ENCODE measurements at places on chromosomes 3 and 15.

DNA sequence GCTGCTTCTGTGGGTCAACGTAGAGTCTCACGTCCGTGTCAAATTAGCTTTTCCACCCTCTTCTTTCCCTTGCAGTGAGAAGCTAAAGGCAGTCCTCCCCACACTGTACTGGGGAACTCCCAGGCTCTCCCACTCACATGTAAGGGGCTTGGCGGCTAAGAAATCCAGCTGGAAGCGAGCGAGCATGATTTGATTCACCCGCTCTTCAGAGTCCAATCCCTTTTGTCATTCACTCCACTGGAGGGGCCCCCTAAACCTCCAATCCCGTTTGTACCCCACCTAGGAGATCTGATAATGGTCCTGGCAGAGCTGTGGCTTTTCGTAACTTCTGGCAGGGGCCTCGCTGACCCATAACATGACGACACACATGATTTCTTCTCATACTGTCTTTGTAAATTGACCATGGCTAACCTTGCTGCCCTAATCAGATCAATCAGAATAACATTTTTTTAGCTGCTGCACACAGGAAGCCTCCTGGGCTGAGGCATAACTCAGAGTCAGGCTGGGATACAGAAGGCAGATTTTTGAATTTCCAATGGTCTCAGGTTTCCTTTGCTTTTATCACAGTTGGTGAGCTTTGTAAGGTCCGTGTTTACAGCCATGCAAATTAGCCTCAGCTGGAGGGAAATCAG lies 235.2 kb downstream of the GREM1 start:
- DNase-seq: no peak

- DNase-seq: peak; percentile 39
Measured at GRCh38 chr3:57961828-57962447, 46.3 kb upstream of the FLNB start.

- DNase-seq: no peak
Measured at GRCh38 chr15:70234256-70234905, 136.7 kb upstream of the TLE3 start.

DNA sequence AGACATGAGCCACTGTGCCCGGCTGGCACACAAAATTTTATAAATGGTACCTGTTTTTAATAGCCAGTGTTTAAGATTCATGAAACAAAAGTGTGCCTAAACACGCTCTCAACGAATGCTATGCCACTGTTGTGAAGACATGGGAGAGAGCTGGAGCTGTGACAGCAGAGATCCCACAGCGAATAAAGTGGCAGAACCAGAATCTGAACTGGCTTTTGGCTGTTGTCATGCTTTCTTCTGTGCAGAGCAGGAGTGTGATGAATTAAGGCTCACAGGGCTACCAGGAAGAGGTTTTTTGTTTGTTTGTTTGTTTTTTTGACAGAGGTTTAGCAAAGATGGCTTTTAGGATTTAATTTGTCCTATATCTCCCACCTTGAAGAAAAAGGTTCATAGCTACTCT lies 14.5 kb downstream of the PTPRG start:
- DNase-seq: no peak

DNA sequence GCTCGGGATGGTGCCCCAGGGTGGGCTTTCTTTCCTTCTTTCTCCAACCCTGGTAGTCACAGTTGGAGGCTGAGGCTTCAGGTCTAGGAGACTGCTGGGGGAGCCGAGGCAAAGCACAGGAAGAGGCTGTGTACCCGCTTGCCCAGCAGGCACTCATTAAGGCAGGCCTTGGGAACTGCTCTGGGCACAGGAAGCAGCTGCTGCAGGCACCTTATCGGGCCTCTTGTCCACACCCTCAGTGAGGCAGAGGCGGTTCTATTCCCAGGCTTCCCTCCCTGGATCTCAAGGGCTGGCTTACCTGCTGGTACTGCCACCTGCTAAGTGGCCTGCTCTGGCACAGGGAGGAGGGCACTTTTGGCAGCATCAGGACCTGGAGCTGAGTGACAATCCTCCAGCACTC lies 15.8 kb upstream of the GRM2 start:
- DNase-seq: no peak

GRCh38 chr3:179666030-179666429 lies 13.2 kb downstream of the USP13 start:
- no peak for DNase-seq

- no peak for DNase-seq
Measured at GRCh38 chr3:9229879-9230278, 19.6 kb downstream of the SRGAP3 start.

- no peak for DNase-seq
Measured at GRCh38 chr3:117499189-117499870, 789.8 kb downstream of the TUSC7 start.

- DNase-seq: no peak
Measured at GRCh38 chr3:30511524-30512251, 94.7 kb upstream of the TGFBR2 start.

- DNase-seq: no peak
Measured at GRCh38 chr15:75167588-75168350, 33.9 kb upstream of the C15orf39 start.

DNA sequence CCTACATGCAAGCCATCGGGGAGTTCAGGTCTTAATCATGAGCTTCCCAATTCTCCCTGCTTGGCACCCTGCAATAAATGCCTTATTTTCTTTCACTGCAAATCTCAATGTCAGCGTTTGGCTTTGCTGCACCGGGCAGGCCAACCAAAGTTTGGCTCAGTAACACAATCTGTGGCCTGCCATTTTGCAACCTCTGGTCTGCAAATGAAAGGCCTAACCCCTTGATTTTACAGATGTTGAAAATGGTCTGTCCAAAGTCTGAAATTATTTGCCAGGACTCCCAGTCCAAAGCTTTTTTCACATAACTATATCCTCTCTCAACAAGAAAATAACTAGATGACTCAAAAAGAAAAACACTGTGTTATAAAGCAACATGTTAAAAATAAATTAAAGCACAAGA lies 34.0 kb upstream of the LEKR1 start:
- no peak for DNase-seq

DNA sequence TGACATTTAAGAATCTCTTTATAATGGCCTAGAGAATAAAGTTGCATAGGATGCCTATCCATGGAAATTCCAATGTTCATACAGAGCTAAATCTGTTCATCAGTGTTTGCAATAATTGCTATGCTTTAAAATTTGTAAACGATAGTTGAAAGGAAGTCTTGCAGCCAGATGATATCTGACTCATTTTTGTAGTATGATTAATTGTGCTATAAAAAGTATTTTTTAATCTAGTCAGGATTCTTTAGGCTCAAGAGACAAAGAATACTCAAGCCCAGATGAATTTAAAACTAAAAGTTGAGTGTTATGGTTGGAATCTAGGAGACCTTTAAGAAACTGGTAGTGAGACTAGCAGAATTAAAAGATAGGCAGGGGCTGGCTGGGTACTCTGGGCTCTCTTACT lies 50.5 kb downstream of the SUCNR1 start:
- no peak for DNase-seq

DNA sequence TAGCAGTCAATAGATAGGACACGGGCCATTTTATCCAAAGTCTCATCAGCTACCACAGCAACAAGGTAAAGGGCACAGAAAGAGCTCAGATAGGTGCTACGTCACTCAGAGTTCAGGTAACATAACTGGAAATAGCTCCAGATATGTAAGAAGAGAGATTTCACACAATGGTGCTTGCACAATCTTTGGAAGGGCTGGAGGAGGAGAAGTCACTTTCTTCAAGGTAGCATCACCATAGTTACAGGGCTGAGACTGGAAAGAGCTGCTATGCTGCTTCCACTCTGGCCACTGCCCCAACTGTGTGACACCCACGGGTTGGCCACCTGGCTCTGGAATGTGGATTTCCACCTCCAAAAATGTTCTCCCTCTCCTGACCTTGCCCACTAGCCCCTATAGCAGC lies 448.8 kb upstream of the THBS1 start:
- DNase-seq: no peak

DNA sequence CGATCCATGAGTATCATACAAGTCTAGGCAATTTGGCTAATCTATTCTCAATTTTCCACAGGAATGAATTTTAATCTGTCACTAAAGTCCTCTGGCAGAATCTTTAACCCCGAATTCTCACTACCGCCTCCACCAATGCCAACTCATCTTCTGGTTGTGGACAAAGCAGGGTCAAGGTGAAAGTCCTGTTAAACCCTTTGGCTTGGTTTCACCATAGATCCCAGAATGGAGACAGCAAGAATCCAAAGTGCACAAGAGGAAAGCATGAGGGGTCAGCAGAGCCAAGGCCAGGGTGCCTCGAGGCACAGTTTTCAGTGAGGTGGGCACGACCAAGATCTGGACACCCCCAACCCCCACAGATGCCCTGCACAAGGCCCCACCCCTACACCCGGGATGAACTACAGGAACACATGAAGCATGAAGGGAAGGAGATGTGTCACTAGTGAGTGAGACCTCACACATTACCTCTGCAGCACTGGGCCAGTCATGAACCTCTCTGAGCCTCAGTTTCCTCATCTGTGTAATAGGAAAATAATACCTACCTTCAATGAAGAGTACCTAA lies 466.2 kb downstream of the EPHB1 start:
- no peak for DNase-seq

- peak; percentile 60 for DNase-seq
Measured at GRCh38 chr15:40906991-40907802, 12.9 kb downstream of the VPS18 start.

DNA sequence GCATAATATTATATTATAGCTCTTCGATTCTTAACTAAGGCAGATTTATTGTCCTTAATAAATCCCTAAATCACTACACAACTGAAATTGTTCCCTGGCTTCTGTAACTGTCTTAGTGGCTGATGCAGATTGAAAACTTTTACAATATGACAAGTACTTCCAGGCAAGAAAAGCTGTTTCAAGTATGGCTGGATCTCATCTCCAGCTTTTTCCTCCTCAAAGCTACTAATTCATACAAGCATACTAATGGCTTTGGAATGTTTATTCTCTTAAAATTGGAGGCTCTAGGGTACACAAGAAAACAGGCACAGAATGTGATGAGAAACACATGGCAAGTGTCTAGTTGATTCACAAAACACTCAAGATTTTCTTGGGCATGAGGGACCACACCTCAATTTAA lies 351.5 kb upstream of the ICE2 start:
- DNase-seq: no peak

DNA sequence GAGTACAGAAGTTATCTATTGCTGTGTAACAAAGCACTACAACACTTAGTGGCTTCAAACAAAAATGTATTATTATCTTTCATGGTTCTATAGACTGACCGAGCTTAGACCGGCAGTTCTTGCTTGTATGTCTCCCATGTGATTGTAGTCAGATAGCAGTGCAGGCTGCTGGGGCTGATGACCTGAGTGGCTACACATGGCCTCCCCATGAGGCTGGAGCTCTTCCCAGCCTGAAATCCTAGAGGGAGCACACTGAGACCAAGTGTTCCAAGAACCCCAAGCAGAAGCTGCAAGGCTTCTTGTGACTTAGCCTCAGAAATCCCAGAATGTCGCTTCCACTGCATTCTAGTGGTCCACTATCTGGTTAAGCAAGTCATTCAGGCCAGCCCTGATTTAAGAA lies 141.2 kb upstream of the TLE3 start:
- no peak for DNase-seq

- DNase-seq: no peak
Measured at GRCh38 chr3:171743327-171744157, 66.7 kb downstream of the PLD1 start.

- DNase-seq: no peak
Measured at GRCh38 chr15:85688711-85689110, 106.0 kb downstream of the KLHL25 start.

- DNase-seq: no peak
Measured at GRCh38 chr15:100131321-100132224, 210.2 kb downstream of the ADAMTS17 start.

GRCh38 chr3:37050282-37050681 lies 57.0 kb downstream of the MLH1 start:
- no peak for DNase-seq

DNA sequence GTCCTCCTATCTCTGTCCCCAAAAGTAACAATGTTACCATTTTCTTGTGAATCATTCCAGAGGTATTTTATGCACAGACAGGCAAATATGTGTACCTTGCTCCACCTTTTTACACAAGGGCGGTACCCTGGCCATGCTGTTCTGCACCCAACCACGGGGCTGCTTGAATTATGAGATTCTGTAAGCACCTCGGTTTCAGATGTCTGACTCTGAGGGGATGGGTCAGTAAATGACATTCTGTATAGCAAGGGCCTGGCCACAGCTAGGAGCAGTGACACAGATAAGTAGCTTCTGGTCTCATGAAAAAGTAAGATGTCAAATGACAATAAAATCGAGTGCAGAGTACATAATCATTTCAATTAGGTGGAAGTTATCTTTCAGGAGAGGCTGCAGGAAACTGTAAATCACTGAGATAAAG lies 30.4 kb upstream of the FLNB start:
- no peak for DNase-seq

GRCh38 chr3:72618739-72619138 lies 229.5 kb downstream of the SHQ1 start:
- DNase-seq: no peak

- no peak for DNase-seq
Measured at GRCh38 chr3:55128225-55128823, 200.5 kb upstream of the LRTM1 start.

- no peak for DNase-seq
Measured at GRCh38 chr15:91917686-91918360, 64.3 kb downstream of the SLCO3A1 start.

GRCh38 chr15:68518785-68519430 lies 59.9 kb upstream of the CORO2B start:
- no peak for DNase-seq

DNA sequence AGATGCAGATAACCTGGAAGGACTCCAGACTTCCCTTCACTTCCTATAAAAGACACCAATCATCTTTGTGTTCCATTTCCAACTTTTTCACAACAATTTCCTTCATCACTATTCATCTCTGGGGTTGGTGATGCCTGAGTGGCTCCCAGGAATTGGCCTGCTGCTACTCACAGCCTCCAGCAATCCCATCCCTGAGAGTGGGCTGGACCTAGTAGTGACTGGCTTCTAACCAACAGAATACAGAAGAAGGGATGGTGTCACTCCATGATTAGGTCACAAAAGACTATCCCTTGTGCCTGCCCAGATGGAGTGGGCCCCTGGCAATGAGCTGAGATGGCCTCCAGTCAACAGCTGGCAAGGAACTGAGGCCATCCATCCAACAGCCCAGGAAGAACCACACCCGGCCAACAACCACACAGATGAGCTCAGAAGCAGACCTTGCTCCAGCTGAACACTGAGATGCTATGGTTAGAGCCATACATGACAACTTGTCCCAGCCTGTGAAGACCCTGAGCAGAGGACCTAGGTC lies 20.9 kb downstream of the OCA2 start:
- no peak for DNase-seq

DNA sequence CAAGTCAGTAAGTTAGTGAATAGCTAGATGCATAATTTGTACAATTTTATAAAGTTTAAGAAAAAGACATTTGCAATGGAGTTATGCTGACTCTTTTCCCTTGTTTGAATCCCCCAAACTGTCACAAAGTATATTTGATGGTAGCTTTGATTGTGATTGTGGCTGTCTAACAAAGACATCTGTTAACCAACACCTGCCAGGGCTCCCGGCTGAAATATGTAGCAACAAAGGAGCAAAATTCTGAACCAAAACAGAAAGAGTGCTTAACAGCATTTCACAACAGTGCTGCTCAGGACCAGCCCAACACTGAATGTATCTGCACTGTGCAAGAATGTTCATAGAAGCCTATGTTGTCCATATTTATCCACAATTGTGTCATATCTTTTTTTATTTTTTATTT lies 39.4 kb downstream of the LEO1 start:
- no peak for DNase-seq
